A673 (cell line): ENCODE measurements at places on chromosomes 16 and 17. TPM values are rescaled to one million over a fixed set of nuclear protein-coding genes. Genes with fewer than 3 reads are reported as not detected.

CHST5 gene
- 0.33 and 0.54 TPM in 2 replicates for total RNA-seq

DLX3 gene
- 0.20 TPM in 1 of 2 replicates, not detected in the other for total RNA-seq

SERPINF2 gene
- 0.28 and 0.37 TPM in 2 replicates for total RNA-seq

METRNL gene
- 16.5 and 18.1 TPM in 2 replicates for total RNA-seq

TNFRSF17 gene
- not detected in 2 replicates for total RNA-seq

C16orf96 gene
- not detected in 2 replicates for total RNA-seq

PIMREG gene
- total RNA-seq, result 90.5 and 107 TPM in 2 replicates

KRT33A gene
- not detected in 2 replicates for total RNA-seq

CNGB1 gene
- total RNA-seq, result not detected in 2 replicates

TMEM114 gene
- 0.86 and 1.8 TPM in 2 replicates for total RNA-seq
